ENCODE measurements at places on chromosomes 11 and 22.
A peak's percentile ranks its signal among the peaks of the same experiment; 100 is the strongest.

DNA sequence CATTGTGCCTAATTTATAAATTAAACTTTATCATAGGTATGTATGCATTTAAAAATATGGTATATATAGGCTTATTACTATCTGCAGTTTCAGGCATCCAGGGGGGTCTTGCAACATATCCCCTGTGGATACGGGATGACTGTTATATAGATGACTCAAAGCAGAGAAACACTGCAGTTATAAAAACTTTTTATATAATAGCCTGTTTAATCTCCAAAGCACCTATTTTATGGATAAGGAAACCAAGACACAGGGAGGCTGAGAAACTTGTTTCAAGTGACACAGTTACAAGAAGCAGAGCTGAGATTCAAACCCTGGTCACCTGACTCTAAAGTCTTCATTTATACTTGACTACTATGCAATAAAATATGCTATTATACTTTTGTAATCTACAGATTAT, 897.7 kb downstream of the KCNA4 start:
- no peak for DNase-seq

- DNase-seq, result peak; percentile 80
Observed at GRCh38 chr11:88418508-88418907, 81.0 kb upstream of the CTSC start.

DNA sequence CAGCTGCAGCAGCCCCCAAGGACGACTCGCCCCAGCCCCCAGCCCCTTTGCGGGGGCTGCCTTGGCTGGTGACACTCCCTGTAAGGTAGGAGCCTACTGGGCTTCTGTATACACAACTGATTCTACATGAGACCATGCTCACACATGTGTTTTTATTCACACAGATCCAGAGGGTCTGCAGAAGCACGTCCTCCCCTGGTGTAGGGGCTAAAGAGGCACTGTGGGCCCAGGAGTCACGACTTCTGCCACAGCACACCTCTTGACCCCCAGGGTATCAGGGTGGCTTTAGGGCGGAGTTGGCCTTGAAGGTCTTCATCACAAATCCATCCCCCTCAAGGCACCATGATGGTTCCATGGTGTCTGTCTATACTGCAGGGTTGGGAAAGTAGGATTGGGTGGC, 931.2 kb downstream of the TBC1D22A start:
- no peak for DNase-seq

DNA sequence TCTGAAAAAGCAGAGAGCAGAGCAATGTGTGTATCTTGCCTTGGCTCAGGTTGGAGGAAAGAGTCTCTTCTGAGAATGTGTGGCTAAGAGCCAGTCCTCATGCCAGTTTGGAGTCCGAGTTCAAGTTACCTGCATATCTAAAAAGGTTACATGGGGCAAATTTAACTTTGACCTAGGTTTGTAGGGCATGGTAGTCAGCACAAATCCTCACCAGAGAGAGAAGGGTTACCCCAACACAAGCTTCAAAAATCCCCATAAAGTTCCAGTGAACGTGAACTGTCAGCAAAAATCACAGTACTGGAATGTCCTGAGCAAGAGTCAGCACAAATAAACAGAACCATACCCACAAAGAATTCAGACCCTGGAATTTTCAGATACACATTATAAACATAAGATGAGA, 13.8 kb downstream of the SDHD start:
- DNase-seq, result no peak

GRCh38 chr22:35648066-35649025, at the start of gene APOL6:
Gene APOL6 (plus strand): TSS chr22:35648446. CDS start chr22:35656426, 7,980 bp downstream.
- peak; percentile 77 for DNase-seq

- no peak for DNase-seq
Observed at GRCh38 chr22:50471962-50472361, 2.9 kb downstream of the SBF1 start.

GRCh38 chr11:126405374-126405773, 49.9 kb downstream of the ST3GAL4 start:
- no peak for DNase-seq

DNA sequence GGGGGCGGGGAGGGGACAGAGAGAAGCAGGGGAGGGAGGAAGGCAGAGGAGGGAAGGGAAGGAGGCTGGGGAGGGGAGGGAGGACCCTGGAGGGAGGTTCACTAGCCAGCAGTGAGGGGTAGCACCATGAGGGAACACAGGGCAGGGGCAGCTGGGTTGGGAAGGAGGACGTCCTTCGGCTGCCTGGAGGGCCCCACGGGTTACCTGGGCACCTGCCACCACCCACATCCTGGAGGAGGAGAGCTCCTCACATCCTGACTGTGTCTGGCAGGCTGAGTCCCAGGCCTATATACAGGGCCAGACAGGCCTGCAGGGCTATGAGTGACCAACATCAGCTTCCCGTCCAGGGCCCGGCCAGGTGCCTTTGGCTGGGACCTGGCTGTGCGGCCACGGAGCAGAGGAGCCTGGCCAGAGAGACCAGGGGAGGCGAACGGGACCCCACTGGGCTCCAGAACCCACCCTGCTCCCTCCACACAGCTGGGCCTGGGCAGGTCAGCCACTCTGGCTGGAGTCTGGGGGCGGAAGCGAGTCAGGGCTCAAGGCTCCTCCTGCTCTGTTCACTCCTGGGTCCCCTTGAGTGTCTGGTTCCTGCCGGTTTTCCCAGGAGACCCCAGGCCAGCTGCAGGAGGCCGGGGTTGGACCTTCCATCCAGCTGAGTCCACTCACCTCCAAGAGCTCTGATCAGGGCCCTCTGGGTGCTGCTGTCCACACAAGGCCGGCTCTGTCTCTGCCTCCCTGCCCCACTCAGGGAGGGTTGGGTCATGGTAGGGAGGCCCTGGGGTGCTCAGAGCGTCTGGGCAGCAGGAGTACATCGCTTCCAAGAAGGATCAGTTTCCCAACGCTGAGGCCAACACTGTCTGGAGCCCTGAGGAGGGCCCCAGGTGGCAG, 677.7 kb downstream of the BRD1 start:
- no peak for DNase-seq

GRCh38 chr11:66868726-66869566, 12.1 kb downstream of the LRFN4 start:
- no peak for DNase-seq

DNA sequence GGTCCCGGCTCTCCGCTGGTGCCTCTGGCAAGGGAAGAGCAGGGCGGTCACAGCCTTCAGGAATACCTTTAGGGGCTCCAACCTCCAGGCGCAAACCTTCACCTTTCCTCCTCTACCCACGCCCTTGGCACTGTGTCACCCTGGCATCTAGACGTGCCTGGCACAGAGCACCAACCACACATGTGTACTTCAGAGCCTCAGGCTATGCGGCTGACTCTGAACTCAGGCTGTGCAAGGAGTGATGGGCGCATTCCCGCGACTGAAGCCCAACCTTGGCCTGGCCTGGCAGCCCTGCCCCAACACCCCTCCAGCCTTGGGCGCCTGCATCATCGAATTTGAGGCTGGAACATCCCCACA, 11.4 kb downstream of the SCARF2 start:
- no peak for DNase-seq

- no peak for DNase-seq
Observed at GRCh38 chr11:117502015-117502778, 174.5 kb downstream of the CEP164 start.

GRCh38 chr22:30212363-30212995, 34.1 kb downstream of the LIF start:
- DNase-seq, result no peak

GRCh38 chr11:45773786-45774655, 30.9 kb upstream of the SLC35C1 start:
- DNase-seq, result no peak

- DNase-seq, result no peak
Observed at GRCh38 chr22:50310949-50311444, 3.6 kb upstream of the PLXNB2 start.

- no peak for DNase-seq
Observed at GRCh38 chr11:32435152-32435480, 223 bp downstream of the WT1 start.

- DNase-seq, result no peak
Observed at GRCh38 chr11:29163231-29163630, 853.6 kb downstream of the KCNA4 start.

DNA sequence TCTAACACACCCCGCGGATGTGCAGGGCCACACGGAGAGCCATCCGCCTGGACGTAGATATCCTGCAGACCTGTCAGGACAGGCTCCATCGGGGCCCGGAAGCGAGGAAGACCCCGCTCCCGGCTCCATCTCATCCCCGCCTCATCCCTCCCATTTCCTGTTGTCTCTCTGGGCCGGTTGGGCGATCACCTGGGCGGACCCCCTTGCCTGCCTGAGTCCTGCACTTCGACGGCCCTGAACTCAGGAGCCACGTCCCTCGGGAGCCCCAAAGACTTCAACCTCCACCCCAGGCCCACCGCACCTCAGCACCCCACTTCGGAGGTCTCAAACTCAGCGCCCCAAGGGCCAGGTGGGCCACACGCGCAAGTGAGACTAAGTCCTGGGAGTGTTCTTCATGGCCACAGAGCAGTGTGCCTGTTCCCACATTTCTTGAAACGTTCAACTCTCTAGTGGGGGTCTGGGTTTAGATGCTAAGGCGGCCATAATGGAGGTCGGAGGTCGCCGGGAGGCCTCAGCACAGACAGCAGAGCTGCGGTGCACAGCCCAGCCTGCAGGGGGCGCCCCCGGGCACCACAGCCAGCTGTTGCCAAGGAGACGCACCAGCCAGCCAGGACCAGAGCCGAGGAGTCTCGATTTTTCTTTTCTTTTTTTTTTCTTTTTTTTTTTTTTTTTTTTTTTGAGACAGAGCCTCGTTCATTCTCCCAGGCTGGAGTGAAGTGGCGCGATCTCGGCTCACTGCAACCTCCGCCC, 26.0 kb upstream of the FADD start:
- no peak for DNase-seq

DNA sequence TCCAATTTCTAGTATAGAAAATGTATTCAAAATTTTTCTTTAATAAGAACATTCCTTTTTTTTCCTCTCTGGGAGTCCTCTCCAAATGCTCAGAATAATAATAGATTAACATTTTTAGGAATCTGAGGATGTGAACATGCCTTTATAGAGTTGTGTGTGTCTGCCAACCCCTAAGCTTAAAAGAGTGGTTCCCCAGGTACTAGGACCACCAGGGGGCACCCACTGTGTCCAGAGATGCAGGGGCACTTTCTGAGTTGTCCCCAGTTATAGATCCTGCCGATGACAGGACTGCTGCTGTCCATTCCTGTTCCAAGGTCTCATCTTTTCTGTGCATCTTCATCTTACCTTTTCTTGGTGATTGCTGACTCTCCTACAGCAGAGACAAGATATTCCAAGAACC, 27.0 kb upstream of the MICAL2 start:
- DNase-seq, result no peak

DNA sequence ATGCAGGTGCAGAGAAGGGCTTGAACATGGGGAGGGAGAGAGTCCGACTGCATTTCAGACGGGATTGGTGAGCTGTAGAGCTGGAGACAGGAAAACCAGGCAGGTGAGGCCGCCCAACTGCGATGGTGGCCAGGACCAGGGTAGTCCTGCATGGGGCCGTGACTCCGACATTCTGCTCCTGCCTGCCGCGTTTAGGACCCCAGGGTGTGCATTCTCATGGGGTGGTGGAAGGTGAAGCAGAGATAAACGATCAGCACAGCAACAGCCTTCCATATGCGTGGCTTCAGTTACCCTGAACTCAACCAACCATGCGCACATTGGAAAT, 29.3 kb downstream of the SHANK2 start:
- DNase-seq, result no peak

DNA sequence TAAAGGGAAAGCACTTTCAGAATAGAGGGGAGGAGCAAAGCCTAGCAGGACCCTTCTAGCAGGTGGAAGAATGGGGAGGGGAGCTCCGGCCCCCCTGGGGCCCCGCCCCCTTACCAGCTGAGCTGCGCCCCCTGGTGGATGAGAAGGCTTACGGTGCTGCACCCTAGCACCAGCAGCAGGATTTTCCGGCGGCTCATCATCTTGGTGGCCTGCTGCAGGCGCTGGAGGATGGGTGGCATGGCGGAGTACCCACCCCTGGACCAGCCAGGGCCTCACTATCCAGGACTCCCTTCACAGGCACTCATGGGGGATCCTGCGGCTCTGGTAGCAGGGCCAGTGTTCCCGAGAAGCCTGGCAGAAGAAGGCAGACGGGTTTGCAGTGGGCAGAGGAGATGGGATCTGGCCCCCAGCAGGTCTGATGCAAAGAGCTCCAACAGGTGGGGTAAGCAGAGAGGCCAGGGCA, 3.8 kb downstream of the GAL3ST3 start:
- peak; percentile 53 for DNase-seq

DNA sequence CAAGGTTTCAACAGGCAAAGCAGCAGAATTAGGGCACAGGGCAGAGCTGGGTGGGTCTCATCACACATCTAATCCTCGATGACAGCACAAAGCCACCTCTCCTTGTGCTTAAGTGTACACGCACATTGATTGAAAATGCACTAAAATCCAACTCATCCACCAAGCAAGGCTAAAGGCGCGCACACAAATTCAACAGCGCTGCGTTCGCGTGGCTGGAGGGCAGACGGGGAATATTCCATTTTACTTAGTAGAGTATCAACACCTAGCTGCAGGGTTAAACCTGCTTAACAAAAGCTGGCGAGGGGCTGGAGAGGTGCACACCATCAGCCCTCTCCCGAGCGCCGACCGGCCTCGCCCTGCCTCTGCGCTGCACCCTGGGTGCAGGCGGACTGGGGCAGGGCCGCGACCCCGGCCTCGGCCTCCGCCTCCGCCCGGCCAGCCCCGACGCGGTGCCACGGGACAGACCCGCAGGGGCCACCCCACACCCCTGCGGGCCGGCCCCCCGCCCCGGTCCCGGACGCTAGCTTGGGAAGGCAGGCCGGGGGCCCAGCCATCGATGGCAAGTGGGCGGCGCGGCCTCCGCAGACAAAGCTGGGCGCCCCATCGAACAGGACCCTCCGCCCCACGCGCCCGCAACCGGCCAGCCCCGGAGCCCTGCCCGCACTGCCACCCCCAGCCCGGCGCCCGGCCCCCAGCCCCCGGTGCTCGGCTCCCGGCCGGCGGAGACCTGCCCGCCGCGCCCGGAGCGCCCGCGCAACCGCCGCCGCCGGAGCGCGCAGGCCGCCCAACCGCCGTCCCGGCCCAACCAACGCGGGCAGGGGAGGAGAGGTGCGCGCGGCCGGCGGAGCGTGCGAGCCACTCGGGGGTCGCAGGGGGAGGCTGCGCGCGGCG, 929 bp downstream of the PRDM10 start:
- no peak for DNase-seq

GRCh38 chr22:44084044-44084772, 60.1 kb downstream of the PARVB start:
- no peak for DNase-seq

DNA sequence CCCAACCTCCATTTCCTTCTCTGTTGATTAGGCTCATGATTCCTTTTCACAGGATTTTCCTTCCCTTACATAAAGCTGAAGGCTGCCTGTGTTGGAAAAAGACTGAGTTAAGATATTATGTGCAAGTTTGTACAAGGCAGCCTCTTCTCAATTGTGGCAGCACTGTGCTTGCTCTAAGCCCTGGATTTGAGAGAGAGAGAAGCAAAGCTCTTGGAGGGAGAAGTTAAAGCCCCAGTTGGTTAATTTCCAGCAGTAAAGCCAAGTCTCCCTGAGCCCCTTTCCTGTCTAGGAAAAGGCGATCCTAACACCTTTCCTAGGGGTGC, 128.3 kb upstream of the SESN3 start:
- no peak for DNase-seq
